ENCODE measurements at places on chromosomes 5 and 9.

- DNase-seq: no peak
These were observed 89.6 kb downstream of the INSL6 start for GRCh38 chr9:5095795-5096194.

DNA sequence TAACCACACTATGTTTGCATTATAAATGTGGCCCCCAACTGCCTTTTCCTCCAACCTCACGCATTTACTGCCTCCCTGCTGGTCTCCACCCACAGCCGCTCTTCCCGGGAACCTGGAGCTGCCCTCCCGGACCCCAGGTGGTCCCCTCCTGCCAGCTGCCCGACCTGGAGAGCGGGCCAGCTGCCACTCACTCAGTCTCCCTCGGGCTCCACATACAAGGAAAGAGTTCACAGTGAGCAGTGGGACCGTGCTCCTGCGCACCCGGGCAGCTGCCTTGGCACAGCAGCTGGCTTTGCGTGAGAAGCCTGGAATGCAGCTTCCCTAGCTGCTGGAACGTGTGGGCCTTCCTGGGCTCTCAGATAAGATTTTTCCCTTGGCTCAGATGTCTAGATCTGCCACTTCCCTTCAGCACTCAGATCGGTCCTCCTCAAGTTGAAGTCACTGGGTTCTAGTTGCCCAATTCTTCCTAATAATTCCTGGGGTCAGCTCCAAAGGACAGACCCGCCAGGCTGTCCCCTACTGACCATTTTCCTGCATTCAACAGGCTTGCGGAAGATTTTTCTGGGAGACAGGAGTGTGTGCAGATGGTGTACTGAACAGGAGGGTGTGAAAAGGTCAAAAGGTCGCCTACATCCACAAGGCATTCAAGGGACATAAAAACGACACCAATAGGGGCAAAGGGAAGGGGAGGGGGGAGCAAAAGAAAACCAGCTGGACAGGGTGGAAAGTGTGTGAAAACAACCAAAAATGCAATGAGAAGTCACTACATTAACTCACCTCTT, 69.1 kb downstream of the MYO10 start:
- no peak for DNase-seq

- no peak for DNase-seq
These were observed 117.8 kb downstream of the FGF18 start for GRCh38 chr5:171537070-171537849.

GRCh38 chr5:171442287-171443042, 23.0 kb downstream of the FGF18 start:
- DNase-seq: no peak

DNA sequence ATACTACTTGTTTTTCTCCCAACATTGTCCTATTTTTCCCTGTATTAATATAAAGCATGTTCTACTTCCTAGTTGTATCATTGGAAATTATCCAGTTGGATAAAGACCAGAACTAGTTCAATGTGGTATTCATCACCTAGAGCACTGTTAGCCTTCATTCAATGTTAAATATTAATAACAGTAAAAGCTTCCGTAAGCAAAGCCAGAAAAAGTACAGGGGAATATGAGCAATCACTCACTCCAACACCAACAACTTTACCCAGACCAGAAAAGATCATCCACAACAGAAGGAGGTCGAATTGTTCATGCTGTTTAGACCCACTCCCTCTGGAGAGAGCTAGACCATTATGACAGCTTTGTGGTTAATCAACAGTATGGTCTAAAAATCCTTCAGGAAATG, 728.4 kb downstream of the MAT2B start:
- no peak for DNase-seq

- DNase-seq: no peak
These were observed 2.9 kb downstream of the EDIL3 start for GRCh38 chr5:84381502-84382362.

DNA sequence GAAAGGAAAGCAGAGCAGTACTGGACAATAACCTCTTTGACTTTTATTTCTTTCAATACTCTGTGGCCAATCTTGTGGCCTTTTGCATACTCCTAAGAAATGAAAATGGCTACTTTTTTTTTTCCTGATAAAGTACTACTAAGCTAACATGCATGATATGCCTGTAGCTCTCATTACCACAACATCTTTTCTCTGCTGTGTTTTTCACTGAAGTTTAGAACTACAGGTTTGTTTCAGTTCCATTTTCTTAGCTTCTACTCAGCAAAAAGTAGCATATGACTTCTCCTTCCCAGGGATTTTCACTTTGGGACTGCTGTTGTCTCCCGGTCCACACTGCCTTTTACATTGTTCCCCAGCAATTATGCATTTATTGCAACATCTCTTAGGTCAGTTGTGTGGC, 204.0 kb downstream of the KCTD16 start:
- DNase-seq: no peak

DNA sequence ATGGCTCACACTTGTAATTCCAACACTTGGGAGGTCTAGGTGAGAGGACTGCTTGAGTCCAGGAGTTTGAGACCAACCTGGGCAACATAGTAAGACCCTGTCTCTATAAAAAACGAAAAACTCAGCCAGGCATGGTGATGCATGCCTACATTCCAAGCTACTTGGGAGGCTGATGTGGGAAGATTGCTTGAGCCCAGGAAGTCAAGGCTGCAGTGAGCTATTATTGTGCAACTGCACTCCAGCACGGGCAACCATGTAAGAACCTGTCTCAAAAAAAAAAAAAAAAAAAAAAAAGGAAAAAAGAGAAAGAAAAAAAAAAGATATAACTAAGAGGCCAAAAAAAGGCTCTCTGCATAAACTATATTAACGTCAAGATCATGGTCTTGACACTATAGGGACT, 27.3 kb downstream of the GIN1 start:
- no peak for DNase-seq

DNA sequence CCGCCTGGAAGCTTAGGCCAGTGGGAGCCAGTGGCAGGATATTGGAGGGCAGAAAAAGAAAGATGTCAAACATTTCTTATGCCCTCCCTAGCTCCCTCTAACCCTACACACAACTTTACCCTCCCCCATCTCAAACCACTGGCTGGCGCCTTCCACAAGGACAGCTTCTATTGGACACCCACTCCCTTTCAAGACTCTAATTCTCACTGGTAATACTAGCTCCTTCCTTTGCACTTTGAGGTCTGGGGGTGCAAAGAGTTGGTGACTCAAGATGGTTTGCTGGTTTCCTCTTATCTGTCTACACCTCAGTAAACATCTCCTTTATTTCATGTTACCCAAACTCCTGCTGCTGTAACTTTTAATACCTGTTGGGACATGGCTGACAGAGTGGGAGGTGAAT, 11.6 kb upstream of the ITGA1 start:
- DNase-seq: no peak

DNA sequence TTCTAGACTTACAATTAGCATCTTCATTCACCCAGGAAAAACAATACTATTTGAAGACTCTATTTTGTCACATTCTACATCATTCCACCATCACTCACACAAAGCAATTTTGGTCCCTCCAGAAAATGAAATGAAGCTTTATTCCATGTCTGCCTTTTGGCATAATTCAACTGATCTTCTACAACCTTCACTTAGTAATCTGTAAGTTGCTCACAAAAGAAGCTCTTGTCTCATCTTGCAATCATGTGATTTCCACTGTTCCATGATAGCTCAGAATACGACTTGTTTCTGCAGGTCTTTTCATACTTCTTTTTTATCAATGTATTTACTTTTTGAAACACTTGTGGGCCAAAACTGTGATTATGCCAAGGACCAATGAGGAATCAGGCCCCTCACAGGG, 261.9 kb upstream of the NR4A3 start:
- no peak for DNase-seq

- DNase-seq: no peak
These were observed 394.9 kb upstream of the CD180 start for GRCh38 chr5:67591491-67591890.

GRCh38 chr5:134600600-134600999, 32.0 kb downstream of the SAR1B start:
- DNase-seq: no peak

DNA sequence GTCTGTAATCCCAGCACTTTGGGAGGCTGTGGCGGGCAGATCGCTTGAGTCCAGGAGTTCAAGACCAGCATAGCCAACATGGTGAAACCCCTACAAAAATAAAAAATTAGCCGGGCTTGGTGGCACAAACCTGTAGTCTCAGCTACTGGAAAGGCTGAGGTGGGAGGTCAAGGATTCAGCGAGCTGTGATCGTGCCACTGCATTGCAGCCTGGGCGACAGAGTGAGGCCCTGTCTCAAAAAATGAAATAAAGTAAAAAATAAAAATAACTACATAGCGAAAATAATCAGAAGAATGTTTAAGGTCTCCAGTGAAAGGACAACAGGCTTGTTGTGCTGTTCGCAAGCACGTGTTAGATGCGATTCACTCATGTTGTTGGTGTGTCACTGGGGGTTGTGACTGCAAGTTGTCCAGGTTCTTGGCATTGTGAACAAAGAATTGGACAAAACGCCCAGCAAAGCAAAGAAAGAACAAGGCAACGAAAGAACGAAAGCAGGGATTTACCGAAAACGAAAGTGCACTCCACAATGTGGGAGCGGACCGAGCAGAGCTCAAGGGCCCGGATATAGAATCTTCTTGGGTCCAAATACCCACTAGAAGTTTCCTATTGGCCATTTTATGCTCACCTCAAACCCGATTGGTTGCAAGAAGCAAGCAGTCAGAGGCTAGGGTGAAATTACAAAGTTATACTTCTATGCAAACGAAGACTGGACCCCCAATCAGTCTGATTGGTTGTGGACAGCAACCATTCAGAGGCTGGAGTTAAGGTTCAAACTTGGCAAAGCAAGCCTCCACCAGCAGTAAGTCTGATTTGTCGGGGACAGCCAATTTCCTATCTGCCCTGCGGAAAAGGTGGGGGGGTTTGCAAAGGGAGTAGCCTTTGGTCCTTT, 844 bp upstream of the MCCC2 start:
- DNase-seq: no peak

GRCh38 chr9:123615381-123615780, 259.4 kb downstream of the CRB2 start:
- DNase-seq: no peak

DNA sequence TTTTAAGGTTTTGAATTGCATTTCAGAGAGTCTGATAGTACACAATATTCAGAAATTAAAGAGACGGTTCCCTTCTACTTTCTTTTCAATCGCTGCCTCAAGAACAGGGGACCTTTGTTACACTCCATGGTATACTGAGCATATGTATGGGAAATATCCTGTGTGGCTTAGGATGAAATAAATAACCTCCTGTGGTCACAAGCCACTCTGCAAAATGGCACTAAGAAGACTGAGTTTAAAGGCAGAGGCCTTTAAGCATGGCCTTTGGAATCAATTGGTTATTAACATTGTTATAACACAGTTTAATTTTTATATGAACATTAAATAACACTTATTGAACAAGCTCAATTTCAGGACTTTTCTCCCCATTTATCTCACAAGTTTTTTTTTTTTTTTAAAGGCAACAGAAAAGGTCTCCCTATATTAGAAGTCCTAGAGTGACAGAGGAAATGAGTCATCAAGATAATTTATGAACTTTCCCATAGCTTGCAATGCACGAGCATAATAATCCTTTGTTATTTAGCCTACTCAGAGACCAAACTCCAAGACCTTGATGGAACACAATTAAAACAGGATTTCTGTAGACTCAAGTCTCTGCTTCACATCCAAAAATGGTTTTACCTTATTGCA, 341.9 kb downstream of the TMEM167A start:
- DNase-seq: peak; percentile 11

DNA sequence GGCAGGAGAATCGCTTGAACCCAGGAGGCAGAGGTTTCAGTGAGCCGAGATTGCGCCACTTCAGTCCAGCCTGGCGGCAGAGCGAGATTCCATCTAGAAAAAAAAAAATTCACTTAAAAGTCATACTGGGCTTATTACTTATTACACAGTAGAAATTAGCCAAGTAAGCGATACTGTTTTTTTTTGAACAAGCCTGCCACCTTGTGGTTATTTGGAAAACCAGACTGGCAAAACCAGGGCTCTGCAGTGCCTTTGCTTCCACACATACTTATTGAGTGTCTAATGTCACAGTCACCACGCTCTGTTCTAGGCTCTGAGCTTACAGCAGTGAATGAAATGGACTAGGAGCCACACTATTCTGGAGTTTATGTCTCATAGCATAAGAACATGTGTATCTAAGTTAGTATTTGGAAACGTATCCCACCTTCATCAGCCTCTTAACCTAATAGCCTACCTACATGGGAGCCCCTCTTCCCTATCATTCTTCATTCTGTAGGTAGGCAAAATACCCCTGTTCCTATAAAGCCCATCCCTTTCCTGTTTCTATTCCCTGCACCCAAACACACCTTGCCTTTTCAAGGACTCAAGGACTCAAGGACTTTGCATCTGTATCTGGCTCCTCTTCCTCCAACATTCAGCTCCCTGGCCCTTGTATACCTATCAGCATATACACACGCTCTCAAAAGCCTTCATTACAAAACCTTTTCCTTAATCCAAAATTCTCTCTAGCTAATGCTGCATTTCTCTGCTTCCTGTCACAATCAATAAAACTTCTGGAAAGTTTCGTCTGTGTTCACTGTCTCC, 13.9 kb upstream of the BASP1 start:
- peak; percentile 67 for DNase-seq

DNA sequence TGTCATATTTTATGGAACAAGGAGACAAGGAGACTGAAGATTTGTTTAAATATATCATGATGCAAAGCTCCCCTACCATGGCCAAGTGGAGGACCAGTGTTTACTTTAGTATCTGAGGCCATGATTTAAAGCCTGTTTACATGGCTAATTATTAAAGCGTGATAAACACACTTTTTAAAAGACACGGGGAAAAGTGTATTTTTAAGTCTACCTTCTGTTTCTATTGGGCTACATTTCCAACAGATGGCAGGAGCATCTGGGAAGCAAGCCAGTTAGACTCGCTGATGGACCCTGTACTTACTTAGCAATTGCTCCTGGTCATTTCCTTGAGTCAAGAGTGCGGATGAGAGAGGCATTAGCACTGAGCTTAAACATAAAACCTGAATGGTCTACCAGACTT, 480.3 kb upstream of the SEMA6A start:
- DNase-seq: no peak

- no peak for DNase-seq
These were observed 31.8 kb downstream of the C5orf15 start for GRCh38 chr5:133936651-133937015.

All from RCC 7860 (cell line).